ENCODE measurements at places on chromosomes 7 and 10.

DNA sequence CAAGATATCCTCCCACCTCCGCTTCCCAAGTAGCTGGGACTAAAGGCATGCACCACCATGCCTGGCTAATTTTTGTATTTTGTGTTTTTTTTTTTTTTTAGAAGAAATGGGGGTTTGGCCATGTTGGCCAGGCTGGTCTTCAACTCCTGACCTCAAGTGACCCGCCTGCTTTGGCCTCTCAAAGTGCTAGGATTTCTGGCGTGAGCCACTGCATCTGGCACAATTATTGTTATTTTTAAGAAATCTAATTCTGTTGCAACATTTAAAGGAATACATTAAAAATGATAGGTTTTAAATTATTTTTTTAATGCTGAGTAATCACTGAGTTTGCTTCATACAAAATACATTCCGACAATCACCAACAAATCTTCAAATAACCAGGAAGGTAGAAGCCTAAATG lies 178.1 kb upstream of the SEMA3E start:
- DNase-seq = no peak

GRCh38 chr7:75842836-75843446 lies 29.3 kb upstream of the CCL24 start:
- no peak for DNase-seq

DNA sequence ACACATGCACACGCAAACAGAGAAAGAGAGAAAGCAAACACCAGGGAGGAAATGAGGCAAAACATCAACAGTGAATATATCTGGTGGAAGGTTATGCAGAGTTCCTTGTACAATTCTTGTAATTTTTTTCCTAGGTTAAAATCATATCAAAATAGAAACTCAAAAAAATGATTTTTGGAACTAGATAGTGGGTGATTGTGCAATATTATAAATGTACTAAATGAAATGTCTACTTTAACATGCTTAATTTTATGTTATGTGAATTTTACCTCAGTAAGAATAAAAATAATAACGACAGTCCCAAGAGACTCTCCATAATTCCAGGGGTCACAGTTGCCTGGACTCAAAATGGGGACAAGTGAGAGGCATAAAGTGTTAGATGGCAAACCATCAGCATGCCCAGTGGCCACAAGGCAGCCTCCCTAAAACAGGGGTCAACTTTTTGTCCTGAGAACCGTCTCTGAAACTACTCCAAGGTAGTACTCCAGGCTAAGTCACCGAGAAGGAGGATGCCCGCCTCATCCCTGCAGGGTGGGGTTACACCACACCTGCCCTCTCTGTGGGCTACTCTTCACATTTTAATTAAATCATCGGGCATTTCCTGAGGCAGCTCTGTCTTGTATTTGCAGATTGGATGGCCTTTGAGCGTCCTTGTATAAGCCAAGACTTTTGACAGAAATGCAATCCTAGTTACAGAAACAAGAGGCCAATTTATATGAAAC lies 267.7 kb downstream of the ELMO1 start:
- no peak for DNase-seq

DNA sequence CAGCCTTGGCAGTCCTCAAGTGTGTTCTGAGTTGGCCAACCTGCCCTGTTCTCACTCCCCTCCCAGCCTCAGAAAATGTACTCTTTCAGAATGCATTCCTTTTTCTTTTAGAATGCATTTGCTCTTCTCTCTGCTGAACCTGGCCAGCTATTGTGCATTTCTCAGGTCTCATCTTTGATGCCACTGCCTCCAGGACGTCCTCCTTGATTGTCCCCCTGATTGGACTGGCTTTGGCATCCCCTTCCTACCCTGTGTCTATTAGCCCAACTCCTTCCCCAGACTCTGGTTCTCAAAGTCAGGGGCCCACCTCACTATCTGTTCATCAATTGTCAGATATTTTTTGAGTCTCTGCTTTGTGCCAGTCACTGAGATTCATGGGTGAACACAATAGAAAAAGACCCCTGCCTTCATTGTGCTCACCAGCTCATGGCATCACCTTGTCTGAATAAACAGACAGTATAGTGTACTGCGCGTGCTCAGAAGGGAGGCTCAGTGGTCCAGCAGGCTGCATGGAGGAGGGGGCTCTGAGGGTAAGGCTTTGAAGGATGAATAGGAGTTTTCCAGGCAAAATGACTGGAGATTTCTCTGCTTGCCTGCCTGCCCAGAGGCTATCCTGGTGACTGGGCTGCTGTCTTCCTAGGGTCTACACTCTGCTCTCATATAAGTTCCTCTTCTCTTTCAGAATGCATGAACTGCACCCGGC lies 96.5 kb downstream of the MYL10 start:
- DNase-seq = no peak

GRCh38 chr10:124701881-124702656 lies 42.1 kb downstream of the FAM53B start:
- no peak for DNase-seq

GRCh38 chr10:129442866-129443265 lies 24.2 kb upstream of the MGMT start:
- no peak for DNase-seq

GRCh38 chr10:105187243-105187642 lies 546.2 kb downstream of the SORCS3 start:
- no peak for DNase-seq

DNA sequence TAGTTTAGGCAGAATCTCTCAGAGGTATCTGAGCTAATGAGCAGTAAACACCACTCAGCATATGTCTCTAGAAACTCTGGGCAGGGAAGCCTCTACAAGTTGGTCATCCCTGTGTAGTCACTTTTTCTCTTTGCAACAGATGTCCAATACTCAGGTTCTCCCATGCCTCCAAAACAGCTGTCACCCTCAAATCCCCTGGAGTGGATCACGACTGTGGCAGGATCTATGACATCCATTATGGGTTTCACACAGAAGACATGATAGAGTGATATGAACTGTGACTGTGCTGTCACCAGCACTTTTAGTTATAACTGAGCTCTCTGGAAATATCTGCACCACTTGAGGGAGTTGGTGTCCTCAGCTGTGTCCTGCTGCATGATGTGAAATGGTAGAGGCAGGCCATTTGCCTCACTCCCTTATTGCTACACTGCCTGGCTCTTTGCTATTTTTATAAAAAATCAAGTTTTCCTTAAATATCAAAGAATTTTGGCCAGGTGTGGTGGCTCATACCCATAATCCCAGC lies 24.1 kb upstream of the ZNRF2 start:
- no peak for DNase-seq

DNA sequence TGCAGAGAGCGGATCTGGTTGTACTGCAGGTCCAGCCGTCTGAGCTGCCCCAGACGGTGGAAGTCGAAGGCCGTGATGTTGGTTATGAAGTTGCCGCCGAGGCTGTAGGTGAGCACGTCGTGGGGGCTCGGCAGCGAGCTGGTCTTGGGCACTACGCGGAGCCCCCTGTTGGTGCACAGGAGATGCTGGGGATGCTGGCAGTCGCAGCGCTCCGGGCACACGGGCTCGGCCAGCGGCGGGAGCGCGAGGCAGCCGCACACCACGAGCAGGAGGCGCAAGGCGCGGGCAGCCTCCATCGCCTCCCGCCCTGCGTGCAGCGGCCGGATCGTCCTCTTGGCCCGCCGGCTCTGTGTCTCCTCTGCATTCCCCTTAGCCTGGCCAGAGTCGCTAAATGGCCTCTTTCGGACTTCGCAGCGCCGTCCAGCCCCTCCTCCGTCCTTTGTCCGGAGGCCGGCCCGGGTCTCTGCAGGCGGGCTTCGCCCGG lies 337 bp downstream of the TRIL start:
- no peak for DNase-seq

DNA sequence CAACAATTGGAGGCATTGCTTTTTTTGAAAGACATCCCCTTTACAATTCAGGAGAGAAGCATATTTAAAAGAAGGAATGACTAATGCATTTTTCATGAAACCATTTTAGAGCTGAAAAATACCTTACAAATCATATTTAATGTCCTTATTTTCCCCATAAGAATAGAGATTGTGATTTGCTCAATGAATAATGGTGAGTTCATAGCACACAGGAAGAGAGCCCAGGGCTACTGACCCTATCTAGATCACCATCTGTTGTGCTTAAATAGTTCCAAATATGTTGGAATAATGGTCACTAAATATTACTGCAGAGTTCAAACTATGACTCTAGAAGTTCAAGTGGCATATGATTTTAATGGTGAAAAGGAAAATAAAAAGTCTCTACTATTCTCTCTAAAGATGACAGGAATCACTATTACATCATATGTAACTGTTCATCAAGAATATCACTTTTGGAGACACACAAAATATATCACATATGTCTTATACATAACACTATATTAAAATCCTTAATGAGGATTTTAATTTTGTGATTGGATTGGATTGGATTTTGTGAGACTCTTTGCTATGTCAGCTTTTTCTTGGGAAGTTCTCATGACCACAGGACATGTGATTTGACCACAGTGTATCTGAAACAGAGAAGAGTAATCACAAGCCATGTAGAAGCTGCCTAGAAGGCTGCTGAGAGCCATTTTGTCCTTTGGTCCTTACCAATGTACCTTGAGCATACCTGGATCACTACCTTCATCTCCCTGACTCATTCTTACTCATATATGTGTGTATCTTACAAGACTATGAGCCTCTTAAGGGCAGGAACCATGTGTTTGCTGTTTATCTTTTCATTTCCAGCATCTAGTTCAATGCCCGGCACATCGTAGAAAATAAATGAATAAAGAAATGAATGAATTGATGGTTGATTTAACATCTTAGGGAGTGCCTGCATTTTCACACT lies 26.4 kb downstream of the SLC16A9 start:
- DNase-seq = no peak

DNA sequence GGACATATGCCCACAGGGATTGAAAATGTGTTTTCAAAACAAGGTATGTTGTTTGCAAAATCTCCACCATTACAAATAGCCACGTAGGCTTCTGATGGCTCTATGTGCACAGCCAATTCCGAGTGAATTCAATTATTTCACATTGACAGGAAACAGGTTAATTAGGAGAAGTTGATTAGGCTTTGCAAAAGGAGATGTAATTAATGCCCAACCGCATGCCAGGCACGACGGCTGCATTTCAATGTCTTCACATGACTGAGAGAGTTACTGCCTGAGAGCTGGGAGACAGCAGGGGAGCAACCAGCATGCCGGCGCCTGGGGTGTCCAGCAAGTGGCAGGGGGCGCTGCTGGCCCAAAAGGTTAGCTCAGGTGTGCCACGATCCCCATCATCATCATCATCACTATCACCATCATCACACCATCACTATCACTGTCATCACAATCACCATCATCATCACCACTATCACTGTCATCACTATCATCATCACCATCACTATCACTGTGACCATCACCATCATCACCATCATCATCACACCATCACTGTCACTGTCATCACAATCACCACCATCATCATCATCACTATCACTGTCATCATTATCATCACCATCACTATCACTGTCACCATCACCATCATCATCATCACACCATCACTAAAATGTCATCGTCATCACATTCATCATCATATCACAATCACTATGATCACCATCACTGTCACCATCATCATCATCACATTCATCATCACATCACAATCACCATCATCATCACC lies 30.2 kb downstream of the PWWP2B start:
- no peak for DNase-seq

DNA sequence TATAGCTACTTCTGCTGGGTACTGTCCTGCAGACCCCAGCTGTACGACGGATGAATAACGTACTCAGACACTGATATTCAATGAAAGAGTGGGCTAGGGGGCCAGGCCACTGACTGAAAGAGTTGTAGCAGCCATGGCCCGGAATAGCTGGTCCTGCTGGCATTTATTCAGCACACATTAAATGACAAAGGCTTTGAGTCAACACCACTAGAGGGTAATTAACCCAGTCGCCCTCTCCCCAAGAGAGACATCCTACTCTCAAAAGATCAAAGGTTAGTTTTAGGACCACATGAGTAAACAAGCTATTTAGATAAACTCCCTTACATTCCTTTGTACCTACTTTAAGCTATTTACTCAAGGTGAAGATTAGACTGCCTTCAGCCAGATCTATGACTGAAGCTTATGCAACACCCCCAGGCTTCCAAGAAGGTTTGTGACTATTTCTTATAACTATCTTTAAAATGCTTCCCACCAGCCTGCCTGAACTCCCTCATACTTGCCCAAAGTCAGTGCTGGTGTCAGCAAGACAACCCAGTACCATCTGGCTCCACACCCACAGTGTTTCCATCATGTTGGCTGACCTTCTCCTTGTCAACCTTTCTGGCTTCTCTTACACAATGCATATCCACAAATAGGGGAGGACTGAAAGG lies 629.1 kb downstream of the SORCS1 start:
- DNase-seq = no peak

GRCh38 chr10:11646450-11646849 lies 35.0 kb upstream of the USP6NL start:
- DNase-seq = no peak

DNA sequence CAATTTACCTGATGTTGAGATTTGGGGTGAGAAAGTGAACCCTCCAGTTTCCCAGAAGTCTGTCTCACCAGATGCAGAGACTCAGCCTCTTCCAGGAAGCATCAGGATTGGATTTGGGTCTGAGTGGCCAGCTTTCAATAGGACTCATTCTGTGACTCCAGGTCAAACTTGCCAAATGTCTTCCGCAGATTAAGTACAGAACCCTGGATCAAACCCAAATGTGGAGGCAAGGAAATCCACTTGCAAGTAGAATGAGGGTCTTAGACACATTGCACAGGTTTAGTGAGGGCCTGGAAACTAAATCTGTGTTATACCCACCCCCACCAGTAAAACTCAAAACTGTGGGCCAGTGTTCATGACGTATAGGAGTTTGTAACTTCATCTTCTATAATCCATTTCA lies 372.2 kb upstream of the MGMT start:
- no peak for DNase-seq

DNA sequence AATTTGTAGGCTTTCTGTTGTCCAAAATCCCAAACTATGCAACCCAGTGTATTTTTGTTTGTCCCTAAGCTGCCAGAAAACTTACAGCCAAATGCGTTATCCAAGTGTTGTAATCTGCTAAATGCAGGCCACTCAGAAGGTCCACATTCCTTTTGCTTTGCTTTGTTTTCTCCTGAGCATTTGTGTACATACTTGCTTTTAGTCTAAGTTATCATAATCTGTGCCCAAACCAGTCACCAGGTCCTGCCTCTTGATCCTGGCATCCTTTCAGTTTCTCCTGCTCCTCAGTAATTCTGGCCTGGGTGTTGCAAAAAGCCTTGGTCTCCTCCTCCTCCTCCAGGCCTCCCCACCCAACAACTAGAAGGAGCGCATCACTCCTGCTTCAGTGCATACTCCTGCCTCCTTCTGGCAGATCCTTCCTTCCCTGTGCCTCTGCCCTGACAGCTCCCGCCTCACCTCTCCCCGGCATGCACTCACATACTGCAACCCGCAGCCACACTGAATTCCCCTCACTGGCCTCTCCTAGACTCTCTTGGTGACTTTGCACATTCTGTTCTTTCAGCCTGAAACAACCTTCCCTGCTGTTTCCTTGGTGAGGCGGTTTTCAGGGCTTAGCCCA lies 2.3 kb downstream of the DENND2A start:
- DNase-seq = no peak
